Left ventricle myocardium superior (tissue), 1 donor: ENCODE measurements at places on chromosomes 11 and 22.

- DNase-seq = no peak
These were observed 7.9 kb downstream of the CSRP3 start for GRCh38 chr11:19193916-19194315.

- no peak for DNase-seq
These were observed 127.9 kb downstream of the WT1 start for GRCh38 chr11:32307471-32307870.

- DNase-seq = no peak
These were observed 701.8 kb downstream of the NTM start for GRCh38 chr11:132072044-132072857.

DNA sequence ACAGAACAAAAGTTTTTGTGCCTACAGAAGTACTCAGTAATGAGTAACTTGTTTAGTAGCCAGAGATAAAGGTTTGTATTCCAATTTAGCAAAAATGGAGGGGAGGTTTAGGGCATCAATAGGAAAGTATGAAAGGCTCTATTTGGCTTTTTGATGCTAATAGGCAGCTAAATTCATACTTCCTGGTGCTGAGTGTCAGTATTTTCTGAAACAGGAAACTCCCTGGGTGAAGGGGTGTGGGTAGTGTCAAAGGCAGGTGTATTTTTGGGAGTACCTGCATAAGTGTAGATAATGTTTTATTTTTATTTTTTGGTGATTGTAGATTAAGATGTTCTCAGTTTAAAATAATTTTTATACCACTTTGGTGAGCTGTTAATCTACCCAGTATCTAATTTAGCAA lies 29.3 kb upstream of the MMP7 start:
- DNase-seq = no peak

- no peak for DNase-seq
These were observed 14.3 kb downstream of the BIRC2 start for GRCh38 chr11:102361086-102362031.

GRCh38 chr22:18101536-18101935 lies 9.1 kb upstream of the TUBA8 start:
- no peak for DNase-seq

GRCh38 chr11:46107780-46108179 lies 13.5 kb downstream of the PHF21A start:
- DNase-seq = no peak

DNA sequence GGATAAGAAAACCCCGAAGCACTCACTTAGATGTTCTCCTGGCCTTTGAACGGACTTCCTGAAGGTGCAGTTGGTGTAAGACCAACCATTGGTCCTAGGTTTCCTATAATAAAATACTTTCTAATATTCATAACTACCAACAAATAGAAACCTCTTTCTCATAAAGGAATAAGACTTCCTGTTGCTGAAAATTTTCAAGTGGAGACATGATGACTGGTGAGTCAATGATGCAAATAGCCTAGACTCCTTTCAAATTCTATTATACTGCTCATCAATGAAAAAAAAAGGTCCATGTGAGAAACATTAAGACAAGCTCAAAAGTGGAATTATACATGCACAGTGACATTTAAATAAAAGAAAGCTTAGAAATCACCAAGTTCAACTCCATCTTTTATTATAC lies 862.8 kb downstream of the FAM181B start:
- no peak for DNase-seq

- no peak for DNase-seq
These were observed 878.1 kb downstream of the BRD1 start for GRCh38 chr22:48949375-48950149.

DNA sequence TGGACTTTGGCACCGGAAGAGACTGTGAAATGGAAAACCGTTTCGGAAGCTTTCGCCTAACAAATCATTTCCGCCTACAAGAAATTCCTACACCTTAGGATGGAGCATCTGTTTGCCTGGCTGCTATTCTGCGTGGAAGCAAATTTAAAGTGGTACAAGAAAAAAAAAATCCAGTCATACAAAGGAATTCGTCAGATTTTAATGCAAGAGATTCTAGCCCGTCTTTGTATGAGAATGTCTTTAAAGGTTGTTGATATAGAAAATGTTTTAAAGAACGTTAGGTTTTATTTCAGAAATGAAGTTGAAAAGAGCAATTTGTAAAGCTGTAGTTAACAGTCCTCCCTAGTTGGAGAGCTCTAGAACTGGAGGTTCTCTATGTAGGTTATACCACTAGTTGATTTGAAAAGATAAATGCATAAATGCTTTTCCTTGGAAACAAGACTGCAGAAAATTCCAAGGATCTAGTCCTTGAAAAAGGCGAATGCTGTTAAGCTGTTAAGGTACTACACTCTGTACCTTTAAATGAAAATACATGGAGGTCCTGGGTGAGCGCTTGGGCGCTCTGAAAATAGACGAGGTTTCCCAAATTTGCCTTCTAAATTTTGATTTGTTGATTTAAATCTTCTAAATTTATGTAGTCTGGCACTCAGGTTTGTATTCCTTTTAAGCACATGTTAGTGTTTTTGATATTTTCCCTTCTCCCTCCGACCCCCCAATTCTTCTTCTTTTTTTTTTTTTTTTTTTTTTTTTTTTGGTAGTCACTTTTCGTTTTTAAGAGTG lies 2.4 kb downstream of the NCR3LG1 start:
- no peak for DNase-seq
